Tracheal epithelial cell (primary cell): ENCODE measurements at places on chromosomes 7 and 10. TPM values are rescaled to one million over a fixed set of nuclear protein-coding genes. Genes with fewer than 3 reads are reported as not detected.

The C10orf120 gene
- not detected in 2 replicates for total RNA-seq

The CCL24 gene
- not detected in 2 replicates for total RNA-seq

The SFR1 gene
- total RNA-seq, result 3.9 and 6.2 TPM in 2 replicates

The TPST1 gene
- 22.2 and 25.8 TPM in 2 replicates for total RNA-seq

The ELN gene
- total RNA-seq, result not detected in 2 replicates
